Kidney capillary endothelial cell (primary cell): ENCODE measurements at places on chromosomes 12 and 14.

- DNase-seq: no peak
These were observed 40.4 kb downstream of the DIP2B start for GRCh38 chr12:50545213-50545612.

- DNase-seq: peak; percentile 32
These were observed 798.8 kb downstream of the SLC16A7 start for GRCh38 chr12:60394665-60395064.

DNA sequence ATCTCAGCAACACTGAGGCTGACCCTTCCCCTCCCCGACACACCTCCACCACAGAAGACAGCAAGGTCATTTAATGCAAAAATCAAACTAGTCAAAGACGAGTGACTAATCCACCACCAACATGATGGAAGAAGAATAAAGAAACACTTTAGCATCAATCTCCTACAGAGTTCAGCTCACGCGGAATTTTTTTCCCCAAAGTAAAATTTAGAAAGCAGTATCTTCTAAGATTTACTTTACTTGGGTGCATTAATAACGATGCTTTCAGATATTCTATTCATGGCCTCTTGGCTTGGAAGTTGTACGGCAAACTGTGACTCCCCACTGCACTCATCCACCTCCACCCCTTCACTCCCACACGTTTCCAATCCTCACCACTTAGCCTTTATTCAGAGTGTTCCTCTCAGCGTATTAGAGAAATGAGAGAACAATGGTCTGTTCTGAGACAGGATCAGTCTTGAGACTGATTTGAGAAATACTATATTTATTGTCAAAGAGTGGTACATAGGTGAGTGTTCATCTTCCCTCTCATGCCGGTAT lies 1.9 kb downstream of the EGLN3 start:
- DNase-seq: no peak

DNA sequence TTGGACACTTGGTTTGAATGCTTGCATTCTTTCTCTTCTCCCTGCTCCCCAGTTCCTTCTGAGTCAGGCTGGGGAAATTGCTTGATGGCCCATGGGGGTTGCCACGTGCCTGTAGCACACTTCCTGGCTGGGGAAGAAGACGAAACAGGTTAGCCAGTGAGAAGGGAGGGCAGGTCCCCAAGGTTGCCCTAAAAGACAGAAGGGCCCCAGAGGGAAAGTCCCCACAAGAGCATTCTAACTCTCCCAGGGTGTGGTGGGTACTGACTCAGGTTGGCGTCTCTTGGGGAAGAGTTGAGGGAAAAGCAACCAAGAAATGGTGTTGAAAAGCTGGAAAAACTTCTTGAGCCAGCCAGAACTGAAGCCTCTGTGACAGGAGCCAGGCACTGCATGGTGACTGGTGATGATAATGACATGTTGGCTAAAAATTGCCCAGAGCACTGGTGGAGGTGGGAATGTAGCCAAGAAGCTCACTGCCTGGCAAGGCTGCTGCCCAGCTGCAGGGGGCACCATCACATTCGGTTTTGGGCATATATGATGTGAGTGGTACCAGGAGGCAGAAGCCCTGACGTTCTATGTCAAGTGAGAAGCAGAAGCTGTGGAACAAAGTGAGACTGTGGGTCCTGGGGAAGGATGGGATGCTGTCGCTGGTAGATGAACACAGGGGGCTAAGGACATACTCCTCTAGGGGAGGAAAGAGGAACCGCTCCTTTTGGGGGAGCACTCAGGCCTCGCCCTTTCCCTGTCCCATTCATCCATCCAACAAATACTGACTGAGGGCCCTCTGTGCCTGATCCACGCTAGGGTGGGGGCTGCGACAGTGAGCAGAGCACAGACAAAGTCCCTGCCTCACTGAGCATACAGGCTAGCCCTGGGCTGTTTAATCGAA lies 8.1 kb upstream of the RABGGTA start:
- DNase-seq: no peak

GRCh38 chr12:13390381-13390861 lies 193.9 kb downstream of the EMP1 start:
- DNase-seq: no peak

DNA sequence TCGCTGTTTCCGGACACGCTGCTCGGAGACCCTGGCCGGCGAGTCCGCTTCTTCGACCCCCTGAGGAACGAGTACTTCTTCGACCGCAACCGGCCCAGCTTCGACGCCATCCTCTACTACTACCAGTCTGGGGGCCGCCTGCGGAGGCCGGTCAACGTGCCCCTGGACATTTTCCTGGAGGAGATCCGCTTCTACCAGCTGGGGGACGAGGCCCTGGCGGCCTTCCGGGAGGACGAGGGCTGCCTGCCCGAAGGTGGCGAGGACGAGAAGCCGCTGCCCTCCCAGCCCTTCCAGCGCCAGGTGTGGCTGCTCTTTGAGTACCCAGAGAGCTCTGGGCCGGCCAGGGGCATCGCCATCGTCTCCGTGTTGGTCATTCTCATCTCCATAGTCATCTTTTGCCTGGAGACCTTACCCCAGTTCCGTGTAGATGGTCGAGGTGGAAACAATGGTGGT lies 90.0 kb downstream of the GALNT8 start:
- DNase-seq: no peak
